Stimulated activated CD4-positive, alpha-beta T cell treated with anti-CD3 and anti-CD28 coated beads, Interleukin-1b, Interleukin-23, amount 100 ng/mL, for 1 hour (primary cell): ENCODE measurements at places on chromosomes 3 and 15.

GRCh38 chr3:164387236-164387635, 691.1 kb downstream of the SI start:
- DNase-seq, result no peak

- DNase-seq, result no peak
Observed at GRCh38 chr3:170383567-170383966, 26.1 kb downstream of the SKIL start.

- no peak for DNase-seq
Observed at GRCh38 chr3:13018561-13019242, 54.5 kb downstream of the IQSEC1 start.

GRCh38 chr3:179842061-179842460, 189.2 kb downstream of the USP13 start:
- DNase-seq, result no peak

GRCh38 chr15:28904541-28905315, 19.0 kb downstream of the APBA2 start:
- no peak for DNase-seq

DNA sequence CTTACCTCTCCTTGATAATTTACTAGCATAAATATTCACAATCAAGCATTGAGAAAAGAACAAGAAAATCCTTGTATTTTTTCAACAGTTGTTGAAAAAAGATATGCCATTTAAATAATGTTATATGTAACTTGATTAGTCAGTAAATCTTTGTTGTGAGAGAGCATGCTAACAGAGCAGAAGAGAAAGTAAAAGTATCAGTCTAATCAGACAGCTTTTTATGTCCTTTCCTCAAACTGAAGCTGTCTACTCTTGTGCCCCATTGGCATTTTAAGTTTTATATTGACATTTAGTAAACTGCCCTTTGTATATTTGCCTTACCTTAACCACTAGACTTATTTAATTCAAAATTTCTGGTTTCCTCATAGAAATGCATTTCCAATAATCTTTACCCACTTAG, 668.7 kb downstream of the OTOL1 start:
- DNase-seq, result no peak

DNA sequence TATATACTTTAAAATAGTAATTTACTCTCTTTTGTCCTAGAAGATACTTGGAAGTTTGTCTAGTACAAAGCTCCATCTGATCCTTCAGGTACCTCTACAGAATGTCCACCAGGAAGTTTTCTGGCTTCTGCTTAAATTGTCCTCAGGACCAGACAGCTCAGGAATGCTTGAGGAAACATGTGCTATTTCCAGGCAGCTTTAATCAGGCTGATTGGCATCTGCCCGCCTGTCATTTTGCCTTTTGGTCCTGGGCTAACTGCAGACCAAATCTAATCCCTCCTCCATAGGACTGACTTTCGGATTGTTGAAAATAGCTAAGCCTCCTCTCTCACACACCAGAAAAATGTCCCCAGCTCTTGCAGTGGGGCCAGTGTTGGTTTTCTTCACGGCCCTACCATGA, 113.4 kb upstream of the RGMA start:
- no peak for DNase-seq

DNA sequence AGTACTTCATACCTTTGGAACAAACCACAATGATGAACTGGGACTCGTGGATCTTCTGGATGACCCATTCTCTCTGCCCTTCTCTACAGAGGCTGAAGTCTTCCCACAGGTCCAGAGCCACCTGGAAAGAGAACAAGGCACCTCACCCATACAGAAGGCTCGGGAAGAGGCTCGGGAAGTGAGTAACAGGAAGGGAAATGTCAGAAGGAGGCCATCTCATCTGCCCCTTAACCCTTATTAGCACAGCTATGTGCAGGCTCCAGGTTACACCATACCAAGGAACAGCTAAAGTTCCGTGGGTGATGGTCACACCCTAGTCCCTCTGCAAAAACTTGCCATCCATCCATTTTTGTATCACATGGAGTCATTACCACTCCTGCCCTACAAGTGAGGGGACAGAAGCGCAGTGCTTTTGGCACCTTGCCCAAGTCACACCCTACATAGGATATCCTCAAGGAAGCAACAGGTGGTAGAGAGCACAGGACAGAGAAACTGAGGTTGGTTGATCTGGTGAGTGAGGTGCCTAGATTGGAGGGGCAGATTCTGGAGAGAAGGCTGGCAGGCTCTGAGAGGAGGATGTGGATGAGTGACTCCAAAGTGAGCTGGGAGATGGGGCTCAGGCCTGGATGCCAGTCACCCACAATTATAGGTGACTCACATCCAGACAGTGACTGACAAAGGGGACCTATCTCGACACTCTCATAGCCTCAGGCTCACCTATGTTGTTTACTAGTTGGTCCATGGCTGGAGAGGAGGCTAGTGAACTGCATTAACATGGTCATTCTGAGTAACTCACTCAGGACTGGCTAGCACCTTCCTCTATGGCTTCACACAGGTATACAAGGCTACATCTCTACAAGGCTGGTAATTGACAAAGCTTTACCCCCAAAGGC, 38.2 kb downstream of the SPATA12 start:
- no peak for DNase-seq

DNA sequence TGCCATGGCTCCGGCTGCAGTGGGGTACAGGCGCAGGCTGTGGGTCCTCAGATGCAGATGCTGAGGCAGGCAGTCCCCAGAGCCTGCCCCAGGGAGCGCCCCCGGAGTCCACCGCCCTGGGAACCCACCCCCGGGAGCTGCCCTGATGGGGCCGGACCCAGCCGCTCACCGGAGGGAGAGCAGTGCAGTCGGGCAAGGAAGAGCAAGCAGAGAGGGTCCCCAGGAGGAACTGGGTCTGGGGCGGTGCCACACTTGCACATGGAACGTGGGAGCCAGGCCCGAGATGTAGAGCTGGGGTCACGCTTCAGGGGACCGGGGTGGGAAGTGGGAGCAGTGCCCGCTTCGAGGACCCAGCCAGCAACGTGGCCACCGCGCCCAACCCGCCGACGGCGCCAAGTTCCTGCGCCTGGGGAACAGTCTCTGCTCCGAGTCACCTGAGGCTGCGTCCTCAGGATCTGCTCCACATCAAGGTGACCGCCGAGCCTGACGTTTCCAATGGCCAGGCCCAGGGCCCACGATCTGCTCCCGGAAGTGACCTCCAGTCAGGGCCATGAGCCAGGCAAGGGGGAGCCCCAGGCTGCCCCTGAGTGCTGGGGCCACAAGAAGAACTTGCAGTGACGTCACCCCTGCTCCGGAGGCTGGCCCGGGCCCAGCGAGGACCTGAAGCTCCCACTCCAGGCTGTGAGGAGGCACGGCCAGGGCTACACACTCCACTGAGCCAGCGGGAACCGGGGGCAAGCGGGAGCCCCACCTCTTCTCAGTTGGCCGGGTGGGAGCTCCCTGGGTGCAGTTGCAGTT, 27.0 kb upstream of the TFG start:
- no peak for DNase-seq

DNA sequence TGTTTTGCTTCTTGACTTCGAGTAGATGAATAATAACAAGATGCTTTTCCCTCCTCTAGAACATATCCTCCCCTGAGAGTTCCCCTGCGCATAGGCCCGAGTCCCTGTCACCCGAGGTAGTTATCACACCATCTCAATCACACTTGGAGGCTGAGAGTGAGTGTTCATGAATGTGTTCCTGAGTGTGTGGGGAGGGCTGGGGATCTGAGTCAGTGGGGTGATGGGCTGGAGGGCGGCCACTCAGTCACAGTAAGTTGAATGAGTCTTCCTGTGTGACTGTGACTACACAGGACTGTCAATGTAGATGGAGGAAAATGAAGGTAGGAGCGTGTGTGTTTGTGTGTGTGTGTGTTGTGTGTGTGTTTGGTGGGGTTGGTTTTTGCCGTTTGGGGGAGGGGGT, 71.0 kb downstream of the SETD5 start:
- no peak for DNase-seq

- no peak for DNase-seq
Observed at GRCh38 chr3:18223571-18223970, 201.6 kb downstream of the SATB1 start.

DNA sequence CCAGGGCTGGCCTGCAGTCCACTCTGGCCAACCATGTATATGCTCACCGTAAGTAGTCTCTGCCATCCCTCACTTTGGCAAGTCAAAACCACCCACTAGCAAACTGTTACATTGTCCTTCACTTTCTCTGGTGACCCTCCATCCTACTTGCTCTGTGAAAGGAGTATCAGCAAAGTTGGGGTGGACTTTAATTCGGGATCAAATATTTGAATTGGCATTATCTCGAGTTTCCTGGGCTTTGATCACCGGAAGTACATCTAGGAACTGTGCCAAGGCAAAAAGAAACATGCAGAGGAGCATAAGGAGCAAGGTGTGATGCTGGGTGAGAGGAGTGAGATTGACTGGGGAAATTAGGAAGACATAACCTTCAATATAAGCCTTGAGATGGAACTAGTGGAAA, 188.9 kb upstream of the P2RY1 start:
- no peak for DNase-seq

- no peak for DNase-seq
Observed at GRCh38 chr3:119098619-119099222, 47.2 kb upstream of the TEX55 start.

GRCh38 chr3:106215047-106215446, 346.2 kb upstream of the CBLB start:
- no peak for DNase-seq

GRCh38 chr3:57682284-57682683, 10.6 kb downstream of the DENND6A start:
- DNase-seq, result no peak

GRCh38 chr15:56772868-56773639, 39.7 kb upstream of the ZNF280D start:
- no peak for DNase-seq

- DNase-seq, result no peak
Observed at GRCh38 chr15:75178171-75178937, 23.3 kb upstream of the C15orf39 start.

- no peak for DNase-seq
Observed at GRCh38 chr15:39792844-39793335, 10.2 kb upstream of the FSIP1 start.

DNA sequence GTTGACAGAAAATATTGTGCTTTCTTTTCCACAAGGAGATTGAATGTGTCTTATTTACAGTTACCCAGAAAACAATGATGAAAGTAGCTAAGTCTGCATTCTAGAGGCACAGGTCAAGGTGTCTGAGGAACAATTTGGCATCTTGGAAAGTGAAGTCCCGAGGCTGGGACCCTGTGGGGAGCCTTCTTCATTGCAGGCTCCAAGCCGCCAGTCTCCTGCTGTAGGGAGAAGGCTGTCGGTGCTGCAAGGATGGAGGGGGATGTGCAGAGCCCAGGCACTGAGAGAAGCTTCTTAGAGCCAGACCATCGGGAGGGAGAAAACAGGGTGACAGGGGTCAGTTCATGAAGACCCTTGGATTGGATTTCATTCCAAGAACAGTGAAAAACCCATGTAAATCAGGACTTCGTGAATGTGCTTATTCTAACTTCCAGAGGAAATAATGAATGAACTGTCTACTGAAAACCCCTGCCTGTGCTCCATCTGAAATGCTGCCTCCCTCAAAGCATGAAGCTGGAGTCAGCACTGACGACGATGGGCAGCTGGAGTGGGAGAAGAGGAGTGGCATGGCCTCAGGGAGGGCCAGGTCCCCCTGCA, 25.2 kb upstream of the NSMCE3 start:
- DNase-seq, result no peak

DNA sequence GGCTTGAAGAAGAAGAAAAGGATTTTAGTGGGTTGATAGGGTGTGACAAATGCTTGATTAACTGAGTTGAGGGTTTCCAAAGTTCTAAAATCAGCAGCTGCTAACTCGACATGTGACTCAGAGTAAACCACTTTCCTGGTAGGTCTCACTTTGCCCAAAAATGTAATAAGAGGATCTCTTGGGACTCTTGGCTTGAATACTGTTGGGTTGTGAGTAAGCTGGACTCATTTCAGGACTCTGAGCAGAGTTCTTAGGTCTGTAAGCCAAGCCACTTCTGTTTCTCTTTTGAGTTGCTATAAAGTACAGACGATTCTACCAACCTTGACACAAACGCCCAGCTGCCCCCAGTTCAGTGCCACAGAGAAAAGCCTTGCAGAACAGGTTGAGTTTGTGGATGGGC, 241.1 kb downstream of the ZNF621 start:
- no peak for DNase-seq

GRCh38 chr3:159881208-159881607, 107.4 kb upstream of the IL12A start:
- DNase-seq, result no peak

GRCh38 chr3:70250492-70250891, 61.9 kb downstream of the MDFIC2 start:
- no peak for DNase-seq
